ENCODE measurements at places on chromosomes 11 and 22.

- DNase-seq: no peak
These were observed 120.2 kb downstream of the METTL15 start for GRCh38 chr11:28228196-28228895.

DNA sequence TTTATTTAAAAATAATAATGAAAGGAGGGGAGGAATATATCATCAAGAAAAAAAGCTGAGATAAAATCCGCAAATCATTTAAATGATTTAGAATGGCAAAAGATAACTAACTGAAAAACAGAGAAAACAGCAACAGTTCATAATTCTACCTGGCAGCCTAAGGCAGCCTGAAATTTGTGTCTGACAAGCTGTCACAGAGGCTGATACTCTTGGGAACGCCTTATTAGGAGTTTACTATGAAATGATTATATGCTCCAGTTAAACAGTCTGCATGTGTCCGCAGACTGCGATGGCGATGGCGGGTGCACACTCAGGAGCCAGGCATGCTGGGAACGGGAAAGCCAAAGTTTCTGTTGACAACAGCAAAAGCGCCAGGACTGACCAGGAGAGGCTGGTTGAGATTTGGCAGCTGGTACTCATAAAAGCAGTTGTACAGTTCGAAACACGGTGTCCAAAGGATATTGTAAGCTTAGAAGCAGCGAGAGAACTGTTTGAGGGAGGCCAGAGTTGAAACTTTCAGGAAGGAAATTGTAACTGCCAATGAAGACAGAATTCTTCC lies 172.9 kb upstream of the MPPED2 start:
- DNase-seq: no peak

DNA sequence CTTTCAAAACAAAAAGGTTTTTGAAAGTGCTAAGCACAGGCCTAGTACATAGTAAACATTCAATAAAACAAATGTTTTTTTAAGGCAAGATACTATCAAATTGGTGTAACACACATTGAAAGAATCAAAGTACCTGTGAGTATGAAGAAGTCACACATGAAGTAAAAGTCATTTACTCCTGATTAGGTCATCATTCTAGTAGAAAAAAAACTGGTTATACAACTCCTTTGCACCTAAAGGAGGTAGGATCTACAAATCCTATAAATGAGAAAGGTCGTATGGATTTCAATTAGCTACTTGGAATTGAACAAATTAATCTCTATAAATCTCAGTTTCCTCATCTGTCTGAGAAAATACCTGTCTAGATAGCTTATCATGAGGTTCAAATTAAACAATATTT lies 80.8 kb downstream of the SIK3 start:
- no peak for DNase-seq

GRCh38 chr11:78262691-78263090 lies 74.0 kb downstream of the USP35 start:
- no peak for DNase-seq

DNA sequence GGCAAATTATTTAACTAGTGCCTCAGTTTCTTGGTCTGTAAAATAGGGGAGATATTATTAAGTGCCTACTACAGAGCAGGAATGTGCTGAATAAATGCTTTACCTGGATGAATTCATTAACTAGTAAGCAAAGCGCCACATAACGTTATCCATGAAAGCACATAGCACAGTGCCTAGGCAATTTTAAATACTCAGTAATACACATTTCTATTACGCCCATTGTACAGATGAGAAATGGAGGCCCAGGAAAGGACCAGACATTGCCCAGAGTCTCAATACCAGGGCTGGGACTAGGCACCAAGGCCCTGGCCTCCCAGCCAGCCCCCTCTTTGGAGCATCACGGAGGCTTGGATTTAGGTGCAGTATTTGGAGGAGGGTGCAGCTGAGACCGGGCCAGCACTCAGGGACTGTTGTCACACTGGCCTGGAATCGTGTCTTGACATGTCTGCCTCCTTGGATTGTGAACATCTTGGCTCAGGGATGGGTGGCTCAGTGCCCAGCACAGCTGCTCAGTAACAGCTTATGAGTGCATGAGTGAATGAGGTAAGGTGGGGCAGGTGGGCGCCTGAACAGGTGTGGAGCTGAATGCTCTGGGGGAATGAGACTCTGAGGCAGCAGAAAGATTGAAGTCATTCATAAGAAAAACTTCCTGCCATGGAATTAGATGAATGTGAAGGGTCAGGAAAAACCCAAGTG lies 42.1 kb upstream of the TPBGL start:
- no peak for DNase-seq

DNA sequence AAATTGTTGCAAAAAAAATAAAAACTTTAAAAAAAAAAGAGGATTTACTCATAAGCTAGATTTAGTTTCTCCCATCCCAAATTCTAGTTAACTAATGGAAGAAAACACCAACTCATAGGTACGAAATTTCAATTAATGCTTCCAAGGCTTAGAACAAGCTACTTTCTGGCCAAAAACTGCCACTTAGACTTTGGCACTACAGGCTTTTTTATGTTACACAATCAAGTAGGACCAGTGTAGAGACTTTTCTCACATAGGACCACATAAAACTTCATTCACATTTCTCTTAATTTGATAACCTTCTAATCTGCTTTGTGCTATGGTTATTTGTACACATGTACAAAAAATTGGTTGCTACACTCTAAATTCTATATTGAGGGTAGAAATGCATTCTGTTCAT lies 3.1 kb downstream of the ST13 start:
- DNase-seq: no peak

DNA sequence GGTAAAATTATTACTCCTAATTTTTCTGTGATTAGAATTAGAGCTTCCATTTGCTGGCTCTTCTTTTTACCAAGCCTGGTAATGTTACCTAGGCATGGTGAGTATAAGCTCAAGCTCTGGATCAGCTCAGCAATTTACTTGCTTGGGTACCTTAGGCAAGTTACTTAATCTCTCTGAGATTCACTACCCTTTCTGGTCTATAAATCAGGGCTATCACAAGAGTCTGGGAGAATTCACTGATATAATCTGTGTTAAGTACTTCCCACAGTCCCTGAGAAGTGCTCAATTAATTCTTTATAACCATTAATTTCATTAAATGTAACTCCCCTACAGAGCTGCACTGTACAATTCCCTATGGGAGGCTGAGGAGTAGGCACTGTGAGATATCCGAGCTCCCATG lies 44.2 kb downstream of the TMEM123 start:
- no peak for DNase-seq

DNA sequence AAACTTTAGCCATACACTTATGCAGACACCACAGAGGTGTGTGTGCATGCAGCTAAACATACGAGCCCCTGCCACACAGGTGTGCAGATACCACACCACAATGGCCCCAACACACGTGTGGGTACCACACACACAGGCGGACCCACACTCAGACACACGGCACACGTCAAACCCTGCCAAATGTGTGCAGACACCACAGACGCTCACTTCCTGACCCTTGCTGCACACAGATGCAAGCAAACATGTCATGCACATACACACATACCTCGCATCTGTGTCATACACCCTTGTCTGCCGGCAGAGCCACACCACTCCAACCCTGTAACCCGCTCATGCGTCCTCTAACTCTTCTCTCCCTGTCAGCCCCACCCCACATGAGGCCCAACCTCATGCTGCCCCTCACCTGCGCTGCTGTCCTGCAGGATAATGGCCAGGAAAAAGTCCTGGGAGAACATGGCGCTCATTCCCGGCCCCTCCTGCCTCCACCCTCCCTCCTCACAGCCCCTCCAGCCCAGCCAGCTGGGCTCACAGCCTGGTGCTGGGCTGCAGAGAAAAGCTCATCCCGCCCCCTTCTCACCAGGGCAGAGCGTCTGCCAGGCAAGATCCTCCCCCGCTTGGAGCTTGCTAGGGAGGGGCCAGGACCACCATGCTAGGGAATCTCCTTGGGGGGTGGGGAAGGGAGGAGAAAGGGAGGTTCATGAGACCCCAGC lies 14.2 kb downstream of the SMPD1 start:
- peak; percentile 63 for DNase-seq

GRCh38 chr11:114116800-114117199 lies 57.3 kb downstream of the ZBTB16 start:
- DNase-seq: no peak

DNA sequence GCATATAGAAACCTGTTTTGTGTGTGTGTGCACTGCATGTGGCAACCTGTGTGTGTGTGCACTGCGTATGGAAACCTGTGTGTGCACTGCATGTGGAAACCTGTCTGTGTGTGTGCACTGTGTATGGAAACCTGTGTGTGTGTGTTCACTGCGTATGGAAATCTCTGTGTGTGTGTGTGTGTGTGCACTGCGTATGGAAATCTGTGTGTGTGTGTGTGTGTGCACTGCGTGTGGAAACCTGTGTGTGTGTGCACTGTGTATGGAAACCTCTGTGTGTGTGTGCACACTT lies 72.2 kb upstream of the CCND1 start:
- DNase-seq: no peak

- DNase-seq: no peak
These were observed 185.1 kb upstream of the MTNR1B start for GRCh38 chr11:92784331-92784730.

DNA sequence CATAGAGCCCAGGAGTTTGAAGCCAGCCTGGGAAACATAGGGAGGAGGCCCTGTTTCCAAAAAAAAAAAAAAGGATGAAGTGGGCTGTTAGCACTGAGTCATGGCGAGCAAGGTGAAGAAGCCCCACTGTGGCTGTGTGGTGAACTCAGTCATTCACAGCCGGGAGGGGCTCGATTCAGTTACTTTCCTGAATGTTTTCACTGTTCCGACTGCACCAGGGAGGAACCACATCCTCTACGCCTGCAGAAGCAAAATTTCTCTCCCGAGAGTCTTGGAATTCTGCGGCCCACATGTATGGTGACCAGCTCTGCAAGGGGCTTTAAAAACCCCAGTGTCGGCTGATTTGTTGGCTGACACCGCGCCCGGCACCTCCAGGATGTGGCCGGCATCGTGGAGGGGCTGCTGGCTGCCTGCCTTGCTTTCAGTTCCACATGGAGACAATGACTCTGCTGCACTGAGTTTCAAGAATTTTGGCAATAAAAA lies 27.8 kb upstream of the GRAMD4 start:
- DNase-seq: no peak

GRCh38 chr11:85318573-85318972 lies 308.6 kb downstream of the DLG2 start:
- DNase-seq: no peak

- DNase-seq: no peak
These were observed 2.9 kb downstream of the IL18 start for GRCh38 chr11:112161012-112161411.

DNA sequence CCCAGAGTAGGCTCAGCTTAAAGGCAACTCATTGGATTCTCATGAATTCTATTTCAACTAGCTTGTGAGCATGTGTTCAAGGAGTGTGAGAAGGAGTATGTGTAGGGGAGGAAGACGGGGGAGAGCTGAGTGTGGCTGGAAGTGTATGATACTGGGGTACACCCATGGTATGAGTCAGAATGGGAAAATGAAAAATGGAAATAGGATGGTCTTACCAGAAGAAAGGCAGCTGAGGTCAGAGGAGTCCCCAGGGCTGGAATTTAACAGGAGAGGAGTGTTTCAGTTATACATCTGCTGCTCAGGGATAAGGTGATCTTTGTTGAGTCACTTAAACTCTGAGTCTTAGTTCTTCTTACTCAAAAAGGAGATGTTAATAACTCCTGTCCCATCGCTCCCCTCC lies 6.7 kb upstream of the ADAMTS15 start:
- no peak for DNase-seq

GRCh38 chr11:70080763-70081162 lies 2.6 kb downstream of the ANO1 start:
- DNase-seq: no peak

- DNase-seq: no peak
These were observed 3.3 kb downstream of the TTLL1 start for GRCh38 chr22:43085658-43086606.

DNA sequence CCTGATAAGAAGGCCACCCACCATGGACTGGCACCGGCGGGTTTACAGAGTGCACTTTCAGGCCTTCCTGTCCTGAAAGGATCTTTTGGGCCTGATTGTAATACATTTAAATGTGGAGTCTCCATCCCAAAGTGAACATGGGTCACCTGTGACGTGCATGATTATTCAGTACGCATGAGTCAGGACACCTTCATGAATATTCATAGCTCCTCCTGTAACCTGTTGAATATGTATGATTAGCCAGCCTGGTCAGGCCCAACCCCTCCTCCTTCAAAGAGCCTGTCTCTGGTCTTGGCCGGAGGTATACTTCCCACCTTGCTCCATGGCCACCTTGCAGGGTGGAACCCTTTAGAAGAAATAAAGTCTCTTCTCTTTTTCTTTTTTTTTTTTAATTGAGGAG lies 75.9 kb upstream of the NUP50 start:
- DNase-seq: no peak

GRCh38 chr11:7451520-7451919 lies 33.8 kb upstream of the OLFML1 start:
- DNase-seq: no peak

- DNase-seq: no peak
These were observed 57.0 kb upstream of the CD5 start for GRCh38 chr11:61045271-61045670.

DNA sequence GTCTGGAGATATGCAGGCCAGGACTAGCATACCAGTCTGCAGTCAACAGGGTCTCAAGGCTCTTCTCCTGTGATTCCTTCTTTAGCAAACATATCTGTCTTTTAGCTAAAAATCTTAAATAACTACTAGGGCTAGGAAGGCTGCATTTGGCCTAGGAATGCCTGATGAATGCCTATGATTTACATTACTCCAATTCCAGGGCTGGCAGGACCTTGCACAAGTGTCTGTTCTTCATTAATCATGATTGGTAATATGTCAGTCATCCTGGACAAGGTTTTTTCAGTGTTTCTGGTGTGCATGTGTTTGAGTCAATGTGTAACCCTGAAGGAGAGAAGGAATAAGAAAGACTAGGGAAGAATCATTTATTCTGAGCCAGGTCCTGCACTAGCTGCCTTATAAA lies 280.5 kb upstream of the NARS2 start:
- no peak for DNase-seq

DNA sequence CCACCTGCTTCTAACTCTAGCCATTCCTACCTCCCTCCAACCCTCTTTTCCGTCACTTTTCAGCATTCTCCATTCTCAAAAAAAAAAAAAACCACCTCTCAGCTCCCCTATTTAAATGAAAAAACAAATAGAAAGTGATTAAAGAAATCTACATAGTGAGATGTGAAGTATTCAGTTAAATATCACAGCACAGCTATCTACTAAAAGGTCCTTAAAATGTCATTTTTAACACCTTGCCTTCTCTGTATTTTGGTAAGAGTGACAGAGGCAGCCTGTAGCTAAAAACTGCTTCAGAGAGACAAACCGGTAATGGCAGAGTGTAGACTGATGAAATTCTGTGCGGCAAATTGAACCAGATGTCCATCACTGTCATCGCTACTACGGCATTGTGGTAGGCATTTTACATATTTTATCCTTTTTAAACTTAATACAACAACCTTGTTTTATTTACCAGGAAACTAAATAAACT lies 346 bp upstream of the ALG9 start:
- DNase-seq: peak; percentile 60
